NCI-H2081 (cell line): ENCODE measurements at places on chromosomes 7 and 10.

GRCh38 chr10:110618230-110618610, 25.9 kb upstream of the RBM20 start:
- DNase-seq, result no peak

GRCh38 chr7:66514050-66514449, 114.6 kb upstream of the KCTD7 start:
- no peak for DNase-seq

DNA sequence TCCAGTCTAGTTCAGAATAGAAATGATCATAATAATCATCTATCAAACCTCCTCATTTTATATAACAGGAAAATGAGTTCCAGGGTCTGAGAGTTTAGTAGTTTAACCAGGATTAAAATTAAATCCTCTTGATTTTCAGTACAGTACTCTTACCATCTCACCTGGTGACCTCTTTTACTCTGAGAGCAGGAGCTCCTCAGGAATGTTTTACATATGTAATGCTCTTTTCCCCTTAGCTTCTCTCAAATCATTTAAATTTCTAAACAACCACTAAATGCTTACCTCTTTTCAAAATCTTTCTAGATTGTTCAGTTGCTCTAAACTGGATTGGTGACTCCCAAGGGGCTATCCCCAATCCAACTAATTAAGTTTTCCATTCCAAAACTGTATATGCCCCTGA, 10.2 kb upstream of the PPP3CB start:
- DNase-seq, result no peak

GRCh38 chr10:130440494-130440893, 304.3 kb downstream of the GLRX3 start:
- no peak for DNase-seq

DNA sequence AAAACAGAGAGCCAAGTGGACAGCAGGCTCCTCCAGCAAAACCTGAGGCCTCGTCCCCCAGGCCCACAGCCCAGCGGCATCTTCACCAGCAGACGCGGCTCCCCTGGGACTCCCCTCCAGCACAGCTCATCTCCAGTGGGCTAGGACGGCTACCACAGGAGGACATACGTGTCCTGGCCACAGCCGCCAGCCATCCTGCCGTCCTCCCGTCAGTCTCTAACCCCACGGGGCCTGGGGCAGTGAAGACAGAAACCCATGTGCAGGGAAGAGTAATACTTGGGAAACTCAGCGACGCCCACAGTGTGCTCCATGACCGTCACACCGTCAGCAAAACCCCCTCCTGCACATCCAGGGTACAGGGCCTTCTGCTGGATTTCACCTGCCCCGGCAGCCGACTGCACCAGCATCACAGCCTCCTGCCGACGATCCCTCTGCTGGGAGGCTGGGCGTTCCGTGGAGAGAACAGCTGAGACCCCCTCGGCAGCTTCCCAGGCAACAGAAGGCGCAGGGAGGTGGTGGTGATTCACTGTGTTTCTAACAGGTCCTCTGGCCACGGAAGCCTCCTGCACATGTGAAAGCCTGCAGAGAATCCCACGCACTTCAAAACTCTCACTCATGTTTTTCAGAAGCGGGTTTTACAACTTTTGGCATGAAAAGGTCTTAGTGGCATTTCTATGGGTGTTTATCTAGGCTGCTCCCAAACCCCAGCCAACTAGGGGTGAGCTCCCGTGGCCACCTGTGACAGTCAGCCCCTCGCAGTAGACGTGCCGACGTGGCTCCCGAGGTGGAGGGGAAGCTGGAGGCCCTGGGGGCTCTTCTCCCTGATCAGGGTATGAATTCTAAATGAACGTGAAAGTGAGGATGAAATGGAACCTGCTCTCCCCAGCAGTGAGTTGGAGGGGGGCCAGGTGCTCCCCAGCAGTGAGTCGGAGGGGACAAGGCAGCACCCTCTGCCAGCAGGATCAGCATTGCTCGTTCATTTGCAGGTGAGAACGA, 513.5 kb downstream of the PTPRN2 start:
- DNase-seq, result peak; percentile 57

- DNase-seq, result no peak
These were observed 28.9 kb upstream of the CREB3L2 start for GRCh38 chr7:138030679-138031351.

- no peak for DNase-seq
These were observed 31.7 kb upstream of the HERPUD2 start for GRCh38 chr7:35726654-35727053.

GRCh38 chr10:74011770-74012169, 13.9 kb downstream of the VCL start:
- no peak for DNase-seq

DNA sequence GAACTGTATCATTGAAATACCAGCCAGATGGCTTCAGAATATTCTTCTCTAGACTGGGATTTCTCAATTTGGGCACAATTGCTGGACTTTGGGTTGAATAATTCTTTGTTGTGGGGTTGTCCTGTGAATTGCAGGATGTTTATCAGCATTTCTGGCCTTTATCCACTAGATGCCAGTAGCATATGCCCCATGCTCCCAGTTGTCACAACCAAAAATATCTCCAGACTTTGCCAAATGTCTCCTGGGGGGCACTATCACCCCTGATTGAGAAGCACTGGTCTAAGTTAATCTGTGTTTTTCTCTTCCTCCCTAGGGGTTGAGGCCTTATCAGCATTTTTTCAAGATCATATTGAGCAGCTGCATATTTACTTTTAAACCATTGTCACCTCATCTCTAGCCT, 204.9 kb upstream of the SP8 start:
- DNase-seq, result peak; percentile 64

DNA sequence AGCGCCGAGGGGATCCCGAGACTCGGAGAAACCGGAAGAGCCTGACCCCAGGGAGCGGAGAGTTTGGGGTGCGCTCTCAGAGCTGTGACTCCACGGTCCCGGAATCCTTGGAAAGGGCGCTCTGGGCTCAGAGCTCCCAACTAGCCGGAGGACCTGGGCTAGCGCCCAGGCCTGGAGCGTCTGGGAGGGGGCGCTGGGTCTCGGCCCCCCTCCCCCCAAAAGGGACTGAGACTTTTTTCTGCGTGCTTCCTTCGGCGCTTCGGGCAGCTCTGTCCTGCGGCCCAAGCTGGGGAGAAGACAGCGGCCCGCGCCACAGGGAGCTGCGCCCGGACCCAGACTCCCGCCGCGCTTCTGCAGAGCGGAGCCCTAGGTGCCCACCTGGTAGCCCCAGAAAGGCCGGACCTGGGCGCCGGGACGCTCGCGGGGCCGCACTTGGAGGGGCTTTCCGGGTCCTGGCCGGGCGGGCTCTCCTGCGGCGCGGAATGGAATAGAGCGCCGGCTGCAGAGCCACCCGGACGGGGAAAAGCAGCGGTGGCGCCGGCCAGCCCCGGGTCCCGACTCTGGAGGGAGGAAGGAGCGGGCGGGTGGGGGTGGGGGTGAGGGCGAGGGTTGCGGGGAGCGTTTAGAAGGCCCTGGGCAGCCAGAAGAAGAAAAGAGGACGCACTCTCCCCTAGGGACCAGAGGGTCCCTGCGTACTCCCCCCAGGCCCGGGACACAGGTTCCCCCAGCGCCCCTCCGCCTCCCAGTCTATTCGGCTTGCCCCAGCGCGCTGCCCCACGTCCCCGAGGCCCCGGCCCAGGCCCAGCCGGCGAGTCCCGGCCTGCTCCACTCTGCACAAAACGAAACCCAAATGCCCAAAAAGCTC, 4.7 kb downstream of the ZNF503 start:
- DNase-seq, result no peak

DNA sequence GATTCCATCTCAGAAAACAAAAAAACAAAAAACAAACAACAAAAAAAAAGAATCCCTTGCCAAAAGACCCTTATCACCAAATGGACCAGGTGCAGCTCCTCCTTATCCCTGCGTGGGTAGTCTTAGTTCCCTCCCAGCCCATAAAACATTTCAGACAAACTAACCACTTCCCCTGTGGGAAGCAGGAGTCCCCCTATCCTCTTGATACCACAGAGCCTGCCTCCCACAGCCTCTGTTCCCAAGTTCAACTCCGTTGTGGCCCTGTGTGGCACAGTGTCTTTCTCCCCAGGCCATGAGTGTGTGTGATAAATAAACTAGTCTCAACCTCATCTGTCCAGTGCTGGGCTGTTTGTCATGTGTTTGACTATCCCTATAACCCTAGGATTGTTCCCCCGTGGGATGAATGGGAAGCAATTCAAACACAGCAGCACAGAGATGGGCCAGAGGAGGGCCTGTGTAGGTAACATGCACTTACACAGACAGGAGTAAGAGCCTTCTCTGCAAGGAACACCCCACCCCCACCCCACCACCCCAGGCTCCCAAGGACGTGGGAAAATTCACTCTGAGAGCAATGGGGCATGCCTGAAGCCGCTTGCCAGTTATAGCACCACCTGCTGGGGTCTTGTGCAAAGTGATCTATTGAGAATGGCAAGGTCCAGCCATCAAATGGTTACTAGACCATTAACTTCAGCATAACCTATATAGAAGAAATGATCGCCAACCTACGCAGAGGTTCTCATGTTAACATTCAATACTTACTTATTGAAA, 147.1 kb upstream of the GHITM start:
- DNase-seq, result no peak

DNA sequence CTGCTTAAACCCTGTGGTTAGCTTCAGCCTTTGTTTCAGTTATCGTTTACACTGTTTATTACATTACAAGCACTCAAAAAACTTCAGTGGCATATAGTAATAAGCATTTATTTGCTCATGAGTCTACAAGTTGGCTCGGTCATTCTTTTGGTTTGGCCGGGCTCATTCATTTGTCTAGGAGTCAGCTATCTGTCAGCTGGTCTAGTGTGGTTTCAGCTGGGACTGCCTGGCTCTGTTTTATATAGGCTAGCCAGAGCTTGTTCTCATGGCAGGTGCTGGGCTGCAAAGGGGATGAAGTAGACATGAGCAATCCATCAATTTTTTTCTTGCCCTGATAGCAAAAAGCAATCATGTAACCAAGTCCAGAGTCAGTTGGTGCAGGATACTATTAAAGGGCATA, 103.6 kb downstream of the MKLN1 start:
- peak; percentile 50 for DNase-seq

- no peak for DNase-seq
These were observed 41.0 kb upstream of the EMX2 start for GRCh38 chr10:117501460-117502035.

GRCh38 chr7:149467321-149467859, 6.5 kb upstream of the ZNF777 start:
- DNase-seq, result no peak

DNA sequence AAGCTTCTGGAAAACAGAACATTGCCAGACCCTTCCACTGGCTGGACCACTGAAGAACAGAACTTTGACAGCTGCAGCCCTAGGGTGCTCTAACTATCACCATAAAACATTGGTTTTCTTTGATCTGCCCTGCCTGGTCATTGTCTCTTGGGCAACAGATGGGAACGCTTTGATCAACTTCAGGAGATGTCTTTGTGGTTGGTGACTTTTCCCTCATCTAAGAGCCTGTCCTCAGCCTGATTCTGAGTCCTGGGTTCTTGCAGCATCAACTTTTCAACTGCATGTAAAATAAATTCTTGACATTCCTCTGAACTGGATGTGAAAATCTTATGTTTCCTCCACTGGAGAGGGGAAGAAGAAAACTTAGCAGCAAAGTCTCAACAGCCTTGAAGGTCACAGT, 53.1 kb upstream of the ZNRF2 start:
- no peak for DNase-seq

GRCh38 chr7:134458341-134458805, 527 bp downstream of the AKR1B1 start:
- DNase-seq, result peak; percentile 42

GRCh38 chr10:102900006-102900405, 18.1 kb upstream of the CNNM2 start:
- DNase-seq, result no peak

- no peak for DNase-seq
These were observed 51.1 kb downstream of the SVIL start for GRCh38 chr10:29583674-29584073.

- peak; percentile 54 for DNase-seq
These were observed 157.3 kb downstream of the TMEM178B start for GRCh38 chr7:141231018-141231792.
